ENCODE measurements at places on chromosomes 2 and 18.

- DNase-seq, result no peak
Observed at GRCh38 chr18:36456622-36457021, 159.1 kb downstream of the FHOD3 start.

DNA sequence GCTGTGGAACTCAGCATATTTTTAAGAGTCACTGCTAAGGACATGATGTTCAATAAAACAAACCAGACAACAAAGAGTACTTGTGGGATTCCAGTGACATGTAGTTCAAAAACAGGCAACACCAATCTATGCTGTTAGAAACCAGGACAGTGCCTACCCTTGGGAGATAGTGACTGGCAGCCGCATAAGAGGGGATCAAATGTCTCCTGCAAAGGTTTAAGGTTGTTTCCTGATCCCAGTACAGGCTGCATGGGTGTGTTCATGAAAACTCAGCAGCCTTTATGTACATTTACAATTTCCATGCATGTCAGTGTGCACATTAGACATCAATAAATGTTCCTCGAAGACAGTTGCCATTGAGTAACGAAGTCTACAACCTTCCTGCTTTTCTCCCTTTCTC is 183.8 kb downstream of the PID1 start:
- no peak for DNase-seq

DNA sequence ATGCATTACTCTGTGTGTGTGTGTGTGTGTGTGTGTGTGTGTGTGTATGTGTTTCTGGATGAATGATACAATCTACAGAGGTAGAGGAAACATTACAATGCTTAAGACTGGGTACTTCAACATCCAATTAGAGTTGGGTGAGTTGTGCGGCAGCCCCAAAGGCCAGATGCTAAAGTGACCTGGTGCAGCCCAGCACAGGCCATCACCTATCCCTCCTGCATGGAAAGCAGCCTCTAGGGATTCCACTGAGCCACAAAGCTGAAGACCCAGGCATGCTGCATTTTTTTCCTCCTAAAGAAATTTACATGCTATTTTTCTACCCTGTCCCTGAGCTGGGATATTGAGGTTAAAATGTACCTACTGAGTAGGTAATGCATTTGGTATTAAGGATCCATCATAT is 79.1 kb upstream of the ETAA1 start:
- DNase-seq, result no peak

- DNase-seq, result peak; percentile 16
Observed at GRCh38 chr2:161273038-161273760, 35.0 kb upstream of the PSMD14 start.

DNA sequence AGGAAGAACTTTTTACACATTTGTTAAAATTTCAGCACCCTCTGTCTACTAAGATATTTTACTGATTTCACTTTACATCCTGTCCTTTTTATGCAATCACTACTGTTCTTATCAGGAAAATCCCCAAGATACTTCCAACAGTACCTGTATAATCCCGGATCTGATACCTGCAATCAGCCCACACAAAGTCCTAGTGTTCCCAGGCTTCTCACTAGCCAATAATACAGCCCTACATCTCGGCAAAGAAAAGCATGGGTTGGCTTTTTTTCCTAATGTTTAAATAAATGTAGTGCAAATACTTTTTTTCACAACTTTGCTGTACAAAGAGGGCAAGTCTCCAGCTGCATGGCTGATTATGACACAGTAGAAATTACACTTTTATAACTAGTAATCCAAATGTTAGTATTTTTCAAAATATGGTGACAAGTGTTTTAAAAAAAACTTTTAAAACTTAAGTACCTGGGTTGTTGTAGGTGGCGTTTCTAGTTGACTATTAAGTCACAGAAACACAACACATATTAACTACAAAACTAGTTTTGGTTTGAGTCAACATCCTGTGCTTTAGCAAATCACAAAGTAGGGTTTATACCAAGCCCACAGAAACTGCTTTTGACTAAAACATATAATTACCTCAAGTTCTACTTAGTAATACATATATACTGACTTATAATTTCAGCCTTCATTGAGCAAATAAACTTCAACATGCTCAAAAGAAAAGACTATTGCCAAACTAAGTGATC is 19.5 kb downstream of the CNOT11 start:
- no peak for DNase-seq

Measured in NCI-H2081 treated with DMSO at 0.1 percent for 48 hours (cell line).